ENCODE measurements at places on chromosomes 2 and 18. TPM values are rescaled to one million over a fixed set of nuclear protein-coding genes. Genes with fewer than 3 reads are reported as not detected.

- no peaks in the 10 kb centered on the region for H3K4me1 ChIP-seq
- no peak overlapping the region for H3K4me3 ChIP-seq
- H3K36me3 ChIP-seq: no peaks in the 10 kb centered on the region
- no peak overlapping the region for H3K27ac ChIP-seq
These were observed 40.6 kb upstream of the RTTN start for GRCh38 chr18:70246061-70246466.

GRCh38 chr18:35377875-35378573 is 887 bp upstream of the ZNF396 start:
- peaks cover 10% of the 10 kb centered on the region for H3K4me1 ChIP-seq
- no peak for DNase-seq
- H3K27me3 ChIP-seq: no peaks in the 10 kb centered on the region
- no peak overlapping the region for H3K27ac ChIP-seq
- H3K4me3 ChIP-seq: no peak overlapping the region

GRCh38 chr18:47615043-47615442 is 315.4 kb downstream of the SMAD2 start:
- H3K4me1 ChIP-seq: no peaks in the 10 kb centered on the region
- H3K4me3 ChIP-seq: no peak overlapping the region
- no peak overlapping the region for H3K27ac ChIP-seq
- no peak for DNase-seq

Gene CFAP221
- not detected for total RNA-seq

- H3K27ac ChIP-seq: no peak overlapping the region
- H3K4me1 ChIP-seq: no peaks in the 10 kb centered on the region
- no peaks in the 10 kb centered on the region for H3K27me3 ChIP-seq
- no peak for DNase-seq
- no peaks in the 10 kb centered on the region for H3K36me3 ChIP-seq
These were observed 68.6 kb downstream of the EXOC6B start for GRCh38 chr2:72757177-72757775.

Gene TRPM8
- total RNA-seq: not detected

Data from natural killer cell (primary cell).